ENCODE measurements at places on chromosomes 7 and 10.
A peak's percentile ranks its signal among the peaks of the same experiment; 100 is the strongest.

- DNase-seq: no peak
Measured at GRCh38 chr10:541750-542371, 147.6 kb downstream of the DIP2C start.

DNA sequence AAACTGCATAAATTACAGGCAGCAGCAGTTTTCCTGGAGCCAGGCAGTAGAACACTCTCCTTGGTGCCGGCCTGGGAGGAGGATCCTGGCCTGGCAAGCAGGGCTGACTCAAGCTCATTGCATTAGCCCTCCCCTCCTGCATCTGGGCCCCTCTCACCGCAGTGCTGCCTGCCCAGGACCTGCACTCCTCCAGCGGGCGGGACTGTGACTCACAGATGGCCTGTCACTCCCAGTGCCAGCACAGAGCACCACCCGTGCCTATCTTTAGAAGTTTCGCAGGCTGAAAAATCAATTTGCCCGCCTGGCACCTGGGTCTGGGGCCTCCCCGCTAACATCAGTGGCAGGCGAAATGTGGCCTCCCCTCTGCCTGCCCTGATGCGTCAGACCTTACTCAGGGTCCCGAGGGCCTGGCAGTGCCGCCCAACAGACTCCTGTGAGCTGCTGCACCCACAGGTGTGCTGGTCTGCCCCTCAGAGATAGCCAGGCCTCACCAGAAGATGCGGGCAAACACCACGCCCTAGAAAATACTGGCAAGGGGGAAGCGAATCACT lies 123.8 kb downstream of the KCNMA1 start:
- DNase-seq: peak; percentile 58

- DNase-seq: no peak
Measured at GRCh38 chr7:4416396-4417056, 265.6 kb upstream of the FOXK1 start.

DNA sequence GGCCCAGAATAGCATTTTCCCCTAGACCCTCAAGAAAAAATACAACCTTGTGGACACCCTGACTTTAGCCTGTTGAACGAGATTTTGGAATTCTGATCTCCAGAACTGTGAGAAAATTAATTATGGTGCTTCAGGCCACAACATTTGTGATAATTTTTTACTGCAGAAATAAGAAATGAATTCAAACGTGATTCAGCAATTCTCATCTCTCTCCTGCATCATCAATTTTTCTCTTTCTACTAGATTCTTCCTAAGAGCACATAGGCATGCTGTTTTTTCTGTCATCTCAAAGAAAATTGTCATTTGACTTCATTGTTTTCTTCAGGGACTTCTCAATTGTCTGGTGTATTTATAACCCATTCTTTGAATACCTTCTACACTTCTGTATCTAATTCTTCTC lies 8.9 kb upstream of the AKR1C2 start:
- no peak for DNase-seq

DNA sequence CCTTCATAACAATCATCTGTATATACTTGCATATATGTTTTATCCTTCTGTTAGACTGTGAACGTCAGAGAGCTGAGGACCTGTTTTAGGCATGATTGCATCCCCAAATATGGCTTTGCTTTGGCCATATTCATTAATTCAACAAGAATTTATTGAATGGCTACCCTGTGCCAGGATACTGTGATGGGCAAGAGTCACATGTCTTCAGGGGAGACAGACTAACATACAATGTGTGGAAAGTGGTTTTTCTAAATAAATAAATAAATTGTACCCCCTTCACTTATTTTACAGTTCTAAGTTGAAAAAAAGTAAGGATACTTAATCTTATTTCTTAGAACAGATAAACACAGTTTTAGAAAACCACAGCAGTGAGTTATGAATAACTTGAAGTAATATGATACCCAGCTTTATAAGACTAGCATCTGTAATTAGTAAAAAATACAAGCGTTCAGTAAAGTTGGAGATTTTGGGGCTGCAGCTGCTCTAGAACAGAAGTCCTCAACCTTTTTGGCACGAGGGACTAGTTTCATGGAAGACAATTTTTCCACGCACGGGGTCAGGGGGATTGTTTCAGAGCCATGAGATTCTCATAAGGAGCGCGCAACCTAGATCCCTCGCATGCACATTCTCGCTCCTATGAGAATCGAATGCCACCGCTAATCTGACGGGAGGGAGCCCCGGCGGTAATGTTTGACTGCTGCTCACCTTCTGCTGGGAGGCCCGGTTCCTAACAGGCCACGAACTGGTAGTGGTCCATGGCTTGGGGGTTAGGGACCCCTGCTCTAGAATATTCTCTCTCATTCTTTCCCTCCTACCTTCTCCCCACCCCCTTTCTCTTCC lies 89.4 kb upstream of the MTPN start:
- DNase-seq: no peak

DNA sequence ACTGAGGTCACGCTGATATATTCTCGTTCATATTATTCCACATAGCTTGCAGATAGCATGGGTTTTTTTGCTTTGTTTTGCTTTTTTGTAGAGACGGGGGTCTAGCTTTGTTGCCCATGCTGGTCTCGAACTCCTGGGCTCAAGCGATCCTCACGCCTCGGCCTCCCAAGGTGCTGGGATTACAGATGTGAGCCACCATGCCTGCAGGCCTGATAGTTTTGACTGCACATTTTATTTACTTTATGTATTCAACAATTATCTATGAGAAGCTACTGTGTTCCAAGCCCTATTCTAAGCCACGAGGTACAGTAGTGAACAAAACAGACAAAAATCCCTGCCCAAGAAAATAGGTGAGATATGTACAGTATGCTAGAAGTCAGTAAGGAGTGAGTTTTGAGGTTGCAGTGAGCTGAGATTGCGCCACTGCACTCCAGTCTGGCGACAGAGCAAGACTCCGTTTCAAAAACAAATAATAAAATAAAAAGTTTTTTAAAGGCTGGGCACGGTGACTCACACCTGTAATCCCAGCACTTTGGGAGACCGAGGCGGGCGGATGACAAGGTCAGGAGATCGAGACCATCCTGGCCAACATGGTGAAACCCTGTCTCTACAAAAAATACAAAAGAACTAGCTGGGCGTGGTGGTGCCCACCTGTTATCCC lies 1.3 kb upstream of the YWHAG start:
- no peak for DNase-seq

GRCh38 chr7:101328159-101328558 lies 6.5 kb upstream of the IFT22 start:
- no peak for DNase-seq

GRCh38 chr7:31368620-31369019 lies 28.1 kb upstream of the NEUROD6 start:
- no peak for DNase-seq

DNA sequence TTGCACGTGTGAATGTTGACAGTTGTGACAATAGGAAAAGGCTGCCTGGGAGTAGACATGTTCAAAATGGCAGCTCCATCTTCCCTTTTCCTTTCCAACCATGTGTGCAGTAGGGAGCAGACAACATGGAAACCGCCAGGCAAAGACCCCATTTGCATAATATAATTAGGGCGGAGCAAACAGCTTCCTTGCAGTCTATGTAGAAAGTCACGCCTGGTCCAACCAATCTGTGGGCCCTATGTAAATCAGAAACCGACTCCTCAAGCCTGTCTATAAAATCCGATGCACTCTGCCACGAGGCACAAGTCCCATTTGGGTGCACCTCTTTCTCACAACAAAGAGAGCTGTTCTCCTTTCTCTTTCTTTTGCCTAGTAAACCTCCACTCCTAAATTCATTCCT lies 19.6 kb downstream of the NEBL start:
- DNase-seq: no peak

DNA sequence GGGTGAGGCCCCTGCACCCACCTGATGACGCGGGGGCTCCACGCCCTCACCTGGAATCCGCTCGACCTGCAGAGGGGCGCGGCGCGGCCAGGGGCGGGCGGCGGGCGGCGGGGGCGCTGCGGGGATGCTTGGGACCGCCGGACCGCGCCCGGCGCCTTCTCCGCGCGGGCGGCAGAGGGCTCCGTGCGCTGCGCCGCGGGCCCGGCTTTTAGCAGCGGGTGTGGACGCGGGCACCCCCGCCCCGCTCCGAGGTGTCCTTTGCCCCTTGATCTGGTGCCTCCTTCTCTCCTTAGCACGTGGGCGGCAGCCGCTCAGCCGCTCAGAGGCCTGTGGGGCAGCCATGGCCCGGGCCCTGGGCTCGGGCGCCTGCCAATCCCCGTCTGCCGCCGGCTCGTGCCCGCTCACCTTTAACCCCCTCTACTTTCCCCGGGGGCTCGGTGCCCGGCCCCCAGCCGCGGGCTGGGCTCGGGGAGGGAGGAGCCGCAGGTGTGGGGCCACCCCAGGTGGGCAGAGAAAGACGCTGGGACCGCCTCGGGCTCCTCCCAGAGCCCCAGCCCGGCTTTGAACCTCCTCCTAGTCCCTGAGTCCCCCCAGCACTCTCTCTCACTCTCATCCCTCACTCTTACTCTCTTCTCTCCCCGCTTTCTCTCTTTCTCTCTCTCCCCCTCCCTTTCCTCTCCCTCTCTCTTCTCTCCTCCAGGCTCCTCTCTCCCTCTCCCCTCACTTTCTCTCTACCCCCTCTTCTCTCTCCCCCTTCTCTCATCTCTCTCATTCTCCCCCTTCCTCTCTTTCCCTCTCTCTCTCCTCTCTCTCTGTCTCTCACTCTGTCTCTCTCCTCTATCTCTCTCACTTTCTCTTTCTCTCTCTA lies 19.7 kb upstream of the VPS37D start:
- no peak for DNase-seq

DNA sequence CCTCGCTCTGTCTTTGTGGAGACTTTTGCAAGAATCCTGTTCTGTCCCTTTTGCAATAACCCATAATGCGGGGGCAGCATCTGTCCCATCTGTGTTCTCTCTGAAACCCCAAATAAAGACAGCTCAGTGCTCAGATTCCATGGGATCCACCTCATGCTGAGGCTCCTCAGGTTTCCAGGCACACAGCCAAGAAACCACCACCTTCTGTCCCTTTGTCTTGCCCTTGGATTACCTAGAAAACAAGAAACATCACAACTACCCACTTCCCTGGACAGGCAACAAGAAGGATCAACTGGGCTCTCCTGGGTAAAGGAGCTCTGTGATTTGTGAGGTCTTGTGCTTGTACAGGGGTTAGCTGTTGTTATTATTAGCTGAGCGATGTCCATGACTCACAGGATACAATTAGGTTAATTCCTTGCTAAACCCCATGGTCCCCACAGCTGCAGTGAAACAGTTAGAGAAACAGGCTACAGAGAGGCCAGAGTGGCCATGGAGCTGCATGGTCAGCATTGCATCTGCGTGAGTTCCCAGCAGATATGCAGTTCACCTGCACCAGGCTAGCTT lies 50.2 kb downstream of the CXCL12 start:
- DNase-seq: peak; percentile 67

DNA sequence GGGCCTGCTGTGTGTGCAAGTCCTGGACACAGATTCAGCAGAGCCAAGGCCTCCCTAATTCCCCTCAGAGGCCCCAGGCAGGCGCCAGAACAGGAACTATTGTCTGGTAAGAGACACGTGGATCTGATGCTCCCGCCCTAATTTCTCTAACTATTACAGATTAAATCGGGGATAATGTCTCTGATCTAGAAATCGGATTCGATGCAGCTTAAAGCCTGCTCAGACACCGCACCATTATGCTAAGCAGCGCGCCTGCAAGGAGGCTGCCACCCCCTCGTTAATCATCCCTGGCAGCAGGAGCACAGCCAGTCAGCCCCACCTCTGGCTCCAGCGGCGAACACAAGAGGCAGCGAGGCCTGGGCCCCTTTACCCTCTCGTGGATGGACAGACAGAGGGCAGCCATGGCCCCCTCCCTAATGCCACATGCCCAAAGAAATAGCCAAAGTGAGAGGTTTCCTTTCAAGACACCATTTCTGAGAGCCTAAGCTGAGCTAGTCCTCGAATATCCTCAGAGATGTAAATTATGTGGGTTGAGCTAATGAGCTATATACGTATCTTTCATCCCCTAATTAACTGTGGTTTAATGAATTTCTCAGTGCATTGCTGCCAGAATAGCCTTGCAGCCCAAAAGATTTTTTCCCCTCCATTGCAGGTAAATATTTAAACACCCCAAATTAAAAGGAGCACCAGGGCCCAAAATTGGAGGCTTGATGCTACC lies 122.1 kb downstream of the GRID1 start:
- DNase-seq: no peak

- no peak for DNase-seq
Measured at GRCh38 chr7:134176037-134176350, 48.9 kb downstream of the LRGUK start.

DNA sequence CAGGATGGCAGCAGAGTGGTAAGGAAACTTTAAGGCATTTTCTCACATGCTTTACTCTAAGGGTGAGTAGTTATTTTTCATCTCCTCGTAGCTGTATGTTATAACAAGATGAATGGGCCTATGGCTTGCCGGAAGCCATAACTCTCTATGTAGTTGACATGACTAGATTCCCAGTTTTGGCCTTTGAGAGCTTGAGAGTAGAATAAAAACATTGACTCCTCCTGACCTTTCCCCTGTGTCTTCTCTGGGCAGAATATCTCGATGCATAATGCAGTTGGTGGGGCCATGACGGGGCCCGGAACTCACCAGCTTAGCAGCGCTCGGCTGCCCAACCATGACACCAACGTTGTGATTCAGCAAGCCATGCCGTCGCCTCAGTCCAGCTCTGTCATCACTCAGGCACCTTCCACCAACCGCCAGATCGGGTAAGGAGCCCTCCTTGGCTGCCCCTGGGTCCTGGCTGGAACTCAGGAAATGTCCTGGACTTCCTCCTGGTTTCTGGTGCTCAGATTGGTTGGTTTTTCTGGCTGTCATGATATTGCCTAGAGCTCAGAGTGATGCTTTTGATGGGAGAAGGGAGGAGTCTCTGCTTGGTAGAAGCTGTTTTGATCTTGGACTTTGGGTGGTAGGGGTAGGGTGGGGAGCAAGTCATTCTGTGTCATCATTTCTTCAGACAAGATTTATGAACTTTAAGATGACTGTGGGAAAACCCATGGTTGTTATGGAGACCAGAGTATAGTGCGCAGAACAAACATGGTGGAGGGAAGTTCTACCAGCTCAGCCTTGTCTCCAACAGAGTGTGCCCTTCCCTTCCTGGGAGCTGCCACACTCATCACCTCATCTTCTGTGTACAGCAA lies 158.0 kb downstream of the CREB5 start:
- DNase-seq: no peak

DNA sequence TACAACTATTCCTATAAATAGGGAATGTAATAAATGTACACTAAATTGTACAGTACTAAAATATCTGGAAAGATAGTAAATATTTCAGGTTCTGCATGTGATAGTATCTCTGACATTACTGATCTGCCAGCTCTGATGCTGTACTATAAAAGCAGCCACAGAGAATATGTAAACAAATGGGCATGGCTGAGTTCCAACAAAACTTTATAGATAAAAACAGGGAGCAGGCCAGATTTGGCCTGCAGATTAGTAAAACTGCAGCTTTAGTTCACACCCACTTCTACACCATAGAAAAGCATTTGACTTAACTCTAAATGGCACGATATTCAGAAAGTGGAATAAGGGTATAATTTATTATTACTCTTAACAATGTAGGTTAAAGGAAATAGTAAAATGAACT lies 18.8 kb upstream of the TLL2 start:
- no peak for DNase-seq

DNA sequence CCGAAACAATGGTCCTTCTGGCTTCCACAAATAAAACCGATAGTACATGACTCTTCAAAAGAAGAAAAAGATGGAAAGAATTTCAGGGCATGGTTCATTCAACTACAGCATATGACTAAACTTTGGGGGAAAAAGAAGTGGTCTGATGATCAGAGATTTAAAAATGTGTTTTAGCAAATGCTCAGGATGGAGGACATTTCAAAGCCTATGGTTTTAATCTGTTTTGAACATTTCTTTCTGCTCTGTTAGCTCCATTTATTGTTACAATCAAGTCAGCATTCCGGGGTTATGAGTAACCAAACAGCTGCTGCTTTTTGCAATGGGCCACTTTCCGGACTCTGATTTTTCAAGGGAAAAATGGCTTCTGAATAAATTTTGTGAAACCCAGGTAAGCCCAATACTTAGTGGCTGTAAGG lies 142.4 kb downstream of the CUBN start:
- DNase-seq: peak; percentile 36

All from AG04450 (cell line).